ENCODE measurements at places on chromosomes 2 and 18.

DNA sequence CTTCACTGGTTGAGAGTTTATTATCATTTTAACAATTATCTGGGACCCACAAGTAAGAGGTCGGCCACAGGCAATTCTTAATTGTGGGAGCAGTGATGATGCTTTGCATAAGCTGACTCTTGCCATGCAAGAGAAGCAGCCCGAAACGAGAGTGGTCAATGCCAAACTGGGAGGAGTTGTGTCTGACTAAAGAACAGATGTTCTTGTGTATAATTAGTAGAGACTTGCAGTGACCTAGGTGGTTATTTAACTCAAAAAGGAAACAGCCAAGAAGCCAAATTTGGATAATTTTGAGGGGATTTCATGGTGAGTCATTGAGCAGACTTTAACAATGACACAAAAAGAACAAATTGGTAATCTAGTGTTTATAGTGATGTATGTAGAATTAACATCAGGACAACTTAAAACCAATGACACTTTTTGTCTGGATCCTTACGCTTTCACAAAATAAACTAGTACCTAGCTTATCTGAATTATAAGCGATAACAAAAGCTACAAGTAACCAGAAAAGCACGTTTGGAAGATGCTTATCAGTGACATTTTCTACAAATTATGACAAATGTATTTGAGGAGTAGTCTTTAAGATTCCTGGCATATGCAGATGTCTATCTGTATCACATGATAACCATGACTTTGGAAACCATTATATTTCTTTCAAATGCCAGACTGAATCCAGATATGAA is 184.7 kb upstream of the DLGAP1 start:
- DNase-seq, result no peak

- no peak for DNase-seq
These were observed 7.5 kb upstream of the YPEL5 start for GRCh38 chr2:30139131-30139870.

GRCh38 chr18:64513401-64513800 is 364.5 kb upstream of the LINC00305 start:
- DNase-seq, result no peak

DNA sequence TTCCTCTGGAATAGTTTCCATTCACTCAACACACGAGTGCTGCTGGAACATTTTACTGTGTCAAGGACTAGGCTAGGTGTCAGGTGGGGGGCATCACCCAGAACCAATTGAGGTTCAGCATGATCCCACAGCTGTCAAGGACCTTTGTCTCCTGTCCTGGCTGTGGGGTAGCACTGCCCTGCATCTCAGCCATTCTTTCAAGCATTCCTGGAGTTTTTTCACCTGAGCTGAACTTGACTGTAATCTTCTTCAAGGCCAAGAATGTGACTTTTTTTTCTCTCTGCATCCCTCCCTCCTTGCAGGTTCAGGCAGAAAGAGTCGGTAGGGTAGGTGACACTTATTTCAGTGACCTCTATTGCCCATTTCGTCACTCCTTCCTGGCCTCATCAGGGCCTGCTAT is 3.5 kb downstream of the MAPK4 start:
- DNase-seq, result no peak

GRCh38 chr2:28868611-28869010 is 1.5 kb downstream of the TRMT61B start:
- no peak for DNase-seq

- DNase-seq, result no peak
These were observed 31.0 kb downstream of the NAT8 start for GRCh38 chr2:73611193-73611592.

DNA sequence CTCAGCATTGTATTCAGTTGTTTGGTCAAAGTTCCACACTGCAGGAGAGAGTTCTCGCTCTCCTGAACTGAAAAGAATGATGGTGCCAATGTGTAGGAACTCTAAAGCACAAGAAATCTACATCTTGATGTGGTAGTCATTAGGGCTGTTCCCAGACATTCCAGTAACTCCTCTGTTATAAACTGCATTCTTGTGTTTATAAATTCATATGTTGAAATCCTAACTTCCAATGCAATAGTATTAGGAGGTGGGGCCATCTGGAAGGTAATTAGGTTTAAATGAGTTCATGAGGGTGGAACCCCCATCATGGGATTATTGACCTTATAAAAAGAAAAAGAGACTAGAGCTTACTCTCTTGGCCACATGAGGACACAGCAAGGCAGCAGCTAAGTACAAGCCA is 239.6 kb downstream of the CDH20 start:
- no peak for DNase-seq

DNA sequence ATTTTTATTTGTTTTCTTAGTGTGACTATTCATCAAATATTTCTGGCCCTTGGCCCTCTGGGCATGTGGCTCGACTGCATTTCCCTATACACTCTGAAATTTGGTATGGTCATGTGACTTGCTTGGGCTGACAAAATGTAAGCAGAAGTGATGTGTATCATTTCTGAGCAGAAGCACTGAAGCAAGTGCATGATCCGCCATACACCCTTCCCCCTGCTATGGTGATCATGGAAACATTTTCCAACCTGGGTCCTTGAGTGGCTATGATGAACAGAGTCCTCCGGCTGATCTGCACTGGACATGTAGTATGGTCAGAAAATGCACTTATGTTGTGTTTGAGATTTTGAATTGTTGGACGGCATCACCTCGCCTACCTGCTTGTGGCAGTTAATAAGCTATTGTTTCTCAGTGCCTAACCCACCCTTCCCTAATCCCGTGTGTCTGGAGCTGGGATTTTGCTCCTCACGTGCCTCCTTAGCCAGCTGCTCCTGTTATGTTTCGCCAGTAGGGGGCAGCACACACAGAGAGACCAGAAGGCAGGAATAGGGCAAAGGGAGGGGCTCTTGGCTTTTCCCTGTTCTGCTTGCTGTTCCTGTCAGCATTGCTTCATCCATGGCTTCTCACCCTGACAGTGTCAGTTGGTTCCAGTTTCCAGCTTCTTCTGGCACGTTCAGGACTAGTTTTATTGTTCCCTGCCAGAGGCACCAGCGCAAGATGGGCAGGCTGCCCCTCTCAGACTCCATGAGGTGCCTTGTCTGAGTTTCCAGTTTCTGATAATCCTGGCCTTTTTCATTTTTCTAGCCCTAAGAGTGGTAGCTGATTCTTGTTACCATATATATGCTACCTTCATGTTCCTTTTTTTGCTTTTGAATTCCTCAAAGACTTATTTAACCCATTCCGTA is 207.4 kb downstream of the ARL6IP6 start:
- DNase-seq, result peak; percentile 80

- DNase-seq, result no peak
These were observed 23.3 kb upstream of the FHOD3 start for GRCh38 chr18:36274083-36274715.

DNA sequence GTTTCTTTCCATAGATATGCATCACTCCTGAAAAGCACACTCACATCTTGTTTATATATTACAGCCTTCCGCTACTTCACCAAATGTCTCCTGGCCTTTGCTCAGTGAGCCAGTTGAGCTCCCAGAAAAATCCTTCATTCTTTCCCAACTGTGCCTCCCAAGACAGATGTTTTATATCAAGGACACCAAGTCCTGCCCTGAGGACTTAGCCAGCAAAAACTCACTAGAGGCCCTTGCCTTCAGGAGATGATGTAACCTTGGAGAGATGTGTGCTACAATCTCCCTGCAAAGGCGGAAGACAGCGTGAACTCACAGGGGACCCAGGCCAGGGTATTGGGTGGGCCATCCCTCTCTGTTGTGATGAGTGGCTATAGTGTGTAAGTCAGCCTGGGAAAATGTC is 86.1 kb upstream of the CTAGE1 start:
- DNase-seq, result no peak

DNA sequence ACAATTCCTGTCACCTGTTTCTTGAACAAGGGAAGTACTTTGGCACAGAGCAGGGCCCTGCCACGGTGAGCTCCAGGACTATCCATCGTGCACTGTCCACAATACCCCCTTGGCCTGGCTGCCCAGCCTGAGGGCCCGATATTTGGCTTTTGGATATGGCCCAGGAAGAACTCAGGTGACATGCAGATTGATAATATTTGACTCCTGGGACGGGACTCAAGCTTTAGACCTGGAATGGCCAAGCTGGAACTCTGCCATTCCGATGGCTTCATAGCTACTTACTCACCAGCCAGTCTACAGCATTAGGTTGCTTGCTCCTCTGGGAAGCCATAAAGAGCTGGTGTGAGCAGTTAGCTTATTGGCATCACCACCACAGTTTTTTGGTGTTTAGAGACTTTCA is 26.6 kb downstream of the EML6 start:
- no peak for DNase-seq

GRCh38 chr18:59867337-59868104 is 32.3 kb upstream of the PMAIP1 start:
- no peak for DNase-seq

DNA sequence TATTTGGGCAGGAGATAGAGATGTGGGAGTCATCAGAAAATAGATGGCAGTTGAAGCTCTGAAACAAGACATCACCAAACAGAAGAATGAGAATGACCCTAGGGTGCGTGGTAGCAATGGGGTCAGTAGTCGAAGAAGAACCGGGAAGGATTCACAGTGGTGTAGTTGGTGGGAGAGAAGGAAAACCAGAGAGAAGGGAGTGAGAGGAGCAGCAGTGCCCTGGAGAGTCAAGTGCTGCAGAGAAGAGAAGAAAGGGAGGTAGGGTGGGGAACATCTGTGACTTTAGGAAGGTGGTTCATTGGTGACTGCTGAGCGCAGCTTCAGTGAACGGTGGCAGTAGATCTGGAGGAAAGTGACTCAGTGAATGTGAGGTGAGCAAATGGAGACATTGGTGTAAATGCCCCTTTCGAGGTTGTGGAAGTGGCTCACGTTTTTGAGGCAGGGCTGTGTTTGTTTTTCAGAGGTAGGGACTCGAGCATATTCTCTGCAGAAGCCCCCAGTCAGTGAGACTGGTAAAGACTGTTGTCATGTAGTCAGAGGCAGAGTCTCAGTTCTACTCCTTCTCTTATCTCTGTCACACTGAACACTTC is 36.4 kb downstream of the CDC42EP3 start:
- DNase-seq, result no peak

- peak; percentile 74 for DNase-seq
These were observed 2.1 kb upstream of the SLC30A3 start for GRCh38 chr2:27264753-27265535.

DNA sequence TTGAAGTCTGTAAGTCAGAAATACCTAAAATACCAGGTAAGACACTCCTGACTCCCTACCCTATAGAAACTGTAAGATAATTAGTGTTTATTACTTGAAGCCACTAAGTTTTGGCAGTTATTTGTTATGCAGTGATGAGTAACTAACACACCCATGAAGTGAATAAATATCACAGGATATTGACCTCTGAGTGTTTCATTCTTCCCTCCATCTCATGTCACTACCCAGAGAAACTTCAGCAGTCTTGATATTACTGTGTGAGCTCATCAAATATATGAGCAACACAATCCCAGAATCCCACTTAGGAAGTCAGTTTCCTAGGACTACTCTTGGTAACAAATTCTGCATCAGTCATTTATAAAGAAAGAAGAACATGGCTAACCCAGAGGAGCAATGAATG is 529.7 kb downstream of the FBXO15 start:
- no peak for DNase-seq

DNA sequence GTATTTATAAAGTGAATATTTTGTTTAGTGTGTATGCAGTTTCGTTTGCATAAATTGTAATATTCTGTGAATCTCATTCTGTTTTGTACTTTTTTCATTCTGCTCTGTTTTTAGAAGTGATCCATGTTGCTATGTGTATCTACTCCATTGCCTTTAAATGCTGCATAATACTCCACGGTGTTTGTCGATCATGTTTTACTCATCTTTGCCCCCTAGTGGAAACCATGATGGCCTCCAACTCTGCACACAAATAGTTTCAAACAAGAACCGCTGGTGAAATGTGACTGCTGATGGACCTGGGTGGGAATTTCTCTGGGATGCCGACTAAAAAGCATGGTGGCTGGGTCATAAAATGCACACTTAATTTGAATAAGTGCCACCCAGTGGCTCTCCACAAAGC is 32.0 kb upstream of the SKOR2 start:
- DNase-seq, result peak; percentile 40

DNA sequence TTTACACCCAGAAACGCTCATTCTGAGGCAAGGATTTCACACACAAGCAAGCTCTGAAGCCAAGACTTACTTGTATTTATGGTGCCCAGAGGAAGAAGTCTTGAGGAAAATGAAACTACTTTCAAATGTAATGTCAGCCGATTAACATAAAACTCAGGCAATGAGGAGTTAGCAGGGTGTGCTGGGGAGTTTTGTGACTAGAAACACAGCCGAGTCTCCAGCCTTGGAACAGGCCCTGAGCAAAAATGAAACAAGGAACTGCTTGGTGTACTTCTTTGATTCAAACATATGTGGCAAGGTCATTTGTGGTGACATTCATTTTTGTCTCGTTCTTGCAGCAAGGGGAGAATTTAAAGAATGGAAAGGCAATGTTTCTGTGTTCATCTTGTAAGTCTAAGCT is 4.5 kb downstream of the DYTN start:
- DNase-seq, result no peak

DNA sequence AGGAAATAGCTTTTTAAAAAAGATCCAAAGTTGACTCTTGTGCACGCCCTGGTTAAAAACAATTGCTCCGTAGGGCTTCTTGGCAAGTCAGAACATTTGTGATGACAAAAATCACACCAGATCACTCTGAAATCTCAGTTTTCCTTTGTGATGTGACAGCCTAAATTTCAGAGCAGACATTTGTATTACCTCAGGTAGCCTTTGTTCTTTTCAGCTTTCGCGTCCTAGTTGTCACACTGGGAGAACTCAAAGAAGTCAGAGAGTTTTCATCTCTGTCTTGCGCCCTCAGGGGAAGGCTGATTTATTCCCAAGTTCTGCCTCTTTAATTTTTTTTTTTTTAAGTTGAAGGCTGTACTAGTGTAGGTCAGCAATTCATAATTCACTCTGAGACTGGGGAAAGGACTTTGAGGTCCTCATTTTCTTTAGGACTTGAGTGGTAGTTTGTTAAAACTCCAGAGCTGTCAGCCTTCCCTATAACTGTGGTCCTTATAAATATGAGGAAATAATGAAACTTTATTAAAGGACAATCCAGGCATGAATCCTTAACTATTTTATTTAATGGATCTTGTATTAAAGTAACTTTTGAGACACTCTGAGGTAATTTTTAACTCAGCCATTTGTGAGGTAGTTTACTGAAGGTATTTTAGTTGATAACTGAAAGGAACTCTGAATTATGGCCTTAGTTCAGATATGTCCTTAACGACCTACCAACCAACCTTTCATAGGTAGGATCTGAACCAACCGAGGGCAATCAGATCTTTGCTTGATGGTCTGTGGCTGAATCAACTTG is 525.1 kb upstream of the FAM98A start:
- DNase-seq, result no peak

- no peak for DNase-seq
These were observed 282.4 kb upstream of the THSD7B start for GRCh38 chr2:136482966-136483365.

GRCh38 chr2:106115250-106115649 is 78.9 kb downstream of the UXS1 start:
- peak; percentile 92 for DNase-seq

- no peak for DNase-seq
These were observed 370.2 kb upstream of the SLC14A2 start for GRCh38 chr18:45245091-45245511.

GRCh38 chr2:46180189-46180588 is 117.0 kb upstream of the EPAS1 start:
- no peak for DNase-seq

- DNase-seq, result no peak
These were observed 99.6 kb downstream of the TPGS2 start for GRCh38 chr18:36729197-36729596.

All from ACHN (cell line).